ENCODE measurements at places on chromosomes 16 and 17. TPM values are rescaled to one million over a fixed set of nuclear protein-coding genes. Genes with fewer than 3 reads are reported as not detected.

DNA sequence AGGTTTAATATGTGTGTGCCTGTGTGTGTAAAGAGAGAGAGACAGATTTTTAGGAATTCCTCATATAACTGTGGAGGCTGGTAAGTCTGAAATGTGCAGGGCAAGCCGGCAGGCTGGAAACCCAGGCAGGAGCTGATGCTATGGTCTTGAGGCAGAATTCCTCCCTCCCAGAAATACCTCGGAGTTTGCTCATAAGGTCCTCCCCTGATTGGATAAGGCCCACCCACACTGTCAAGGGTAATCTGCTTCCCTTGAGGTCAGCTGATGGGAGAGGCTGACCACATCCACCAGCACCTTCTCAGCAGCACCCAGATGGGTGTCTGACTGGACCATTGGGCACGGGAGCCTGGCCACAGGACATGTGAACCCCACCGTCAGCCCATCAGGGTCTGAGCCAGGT, 42.4 kb downstream of the C16orf95 start:
- H3K36me3 ChIP-seq = no peaks in the 10 kb centered on the region
- H3K4me1 ChIP-seq = no peaks in the 10 kb centered on the region
- H3K4me3 ChIP-seq = no peak overlapping the region
- no peaks in the 10 kb centered on the region for H3K27me3 ChIP-seq
- H3K27ac ChIP-seq = no peak overlapping the region

NPW gene
- 0.94 TPM for total RNA-seq

DNA sequence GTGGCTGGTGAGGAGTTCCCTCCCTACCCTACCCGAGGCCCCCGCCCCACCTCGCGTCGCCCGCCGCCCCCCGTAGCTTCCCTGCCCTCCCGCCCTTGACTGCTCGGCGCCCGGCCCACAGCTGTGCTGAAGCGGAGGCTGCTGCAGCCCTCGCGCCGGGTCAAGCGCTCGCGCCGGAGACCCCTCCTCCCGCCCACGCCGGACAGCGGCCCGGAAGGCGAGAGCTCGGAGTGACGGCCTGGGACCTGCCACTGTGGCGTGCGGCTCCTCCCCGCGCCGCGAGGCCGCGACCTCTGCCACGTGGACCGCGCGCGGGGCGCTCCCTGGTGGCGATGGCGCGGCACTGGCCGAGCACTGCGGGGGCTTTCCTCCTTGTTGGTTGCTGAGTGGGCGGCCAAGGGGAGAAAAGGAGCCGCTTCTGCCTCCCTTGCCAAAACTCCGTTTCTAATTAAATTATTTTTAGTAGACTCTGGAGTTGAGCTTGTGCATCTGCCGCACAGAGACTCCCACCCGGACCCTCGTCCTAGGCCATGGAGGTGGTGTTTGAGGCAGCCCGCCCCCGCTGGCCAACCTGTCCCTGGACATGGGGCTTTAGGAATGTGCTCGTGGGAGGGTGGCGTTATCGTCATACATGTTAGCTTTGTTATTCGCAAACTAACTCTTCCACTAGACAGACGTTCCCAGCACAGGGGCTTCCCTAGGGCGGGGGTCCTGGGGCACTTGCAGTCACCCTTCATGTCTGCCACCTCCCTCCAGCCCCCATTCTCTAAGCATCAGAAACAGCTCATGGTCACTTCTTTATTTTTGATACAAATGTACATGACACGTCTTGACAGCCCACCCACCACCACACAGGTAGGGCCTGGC, 4.4 kb downstream of the TP53I13 start:
- H3K36me3 ChIP-seq = peaks cover 49% of the 10 kb centered on the region
- no peaks in the 10 kb centered on the region for H3K27me3 ChIP-seq
- peaks cover 32% of the 10 kb centered on the region for H3K4me1 ChIP-seq
- no peak overlapping the region for H3K4me3 ChIP-seq
- DNase-seq = no peak

GRCh38 chr17:42354956-42355843, 33.0 kb downstream of the STAT3 start:
- DNase-seq = no peak
- H3K4me3 ChIP-seq = no peak overlapping the region
- peaks cover 71% of the 10 kb centered on the region for H3K4me1 ChIP-seq

- H3K27ac ChIP-seq = no peak overlapping the region
- no peak for DNase-seq
- no peak overlapping the region for H3K4me3 ChIP-seq
- H3K4me1 ChIP-seq = no peaks in the 10 kb centered on the region
Measured at GRCh38 chr16:69319381-69319780, 8.2 kb downstream of the VPS4A start.

CCL17 gene
- total RNA-seq = 6.4 TPM

PLXDC1 gene
- 4.1 TPM for total RNA-seq

CCL7 gene
- total RNA-seq = 0.96 TPM

- peaks cover 86% of the 10 kb centered on the region for H3K36me3 ChIP-seq
- no peak for DNase-seq
- no peak overlapping the region for H3K4me3 ChIP-seq
- no peak overlapping the region for H3K27ac ChIP-seq
- no peaks in the 10 kb centered on the region for H3K27me3 ChIP-seq
Measured at GRCh38 chr17:15981646-15982580, 17.6 kb downstream of the ZSWIM7 start.

DNA sequence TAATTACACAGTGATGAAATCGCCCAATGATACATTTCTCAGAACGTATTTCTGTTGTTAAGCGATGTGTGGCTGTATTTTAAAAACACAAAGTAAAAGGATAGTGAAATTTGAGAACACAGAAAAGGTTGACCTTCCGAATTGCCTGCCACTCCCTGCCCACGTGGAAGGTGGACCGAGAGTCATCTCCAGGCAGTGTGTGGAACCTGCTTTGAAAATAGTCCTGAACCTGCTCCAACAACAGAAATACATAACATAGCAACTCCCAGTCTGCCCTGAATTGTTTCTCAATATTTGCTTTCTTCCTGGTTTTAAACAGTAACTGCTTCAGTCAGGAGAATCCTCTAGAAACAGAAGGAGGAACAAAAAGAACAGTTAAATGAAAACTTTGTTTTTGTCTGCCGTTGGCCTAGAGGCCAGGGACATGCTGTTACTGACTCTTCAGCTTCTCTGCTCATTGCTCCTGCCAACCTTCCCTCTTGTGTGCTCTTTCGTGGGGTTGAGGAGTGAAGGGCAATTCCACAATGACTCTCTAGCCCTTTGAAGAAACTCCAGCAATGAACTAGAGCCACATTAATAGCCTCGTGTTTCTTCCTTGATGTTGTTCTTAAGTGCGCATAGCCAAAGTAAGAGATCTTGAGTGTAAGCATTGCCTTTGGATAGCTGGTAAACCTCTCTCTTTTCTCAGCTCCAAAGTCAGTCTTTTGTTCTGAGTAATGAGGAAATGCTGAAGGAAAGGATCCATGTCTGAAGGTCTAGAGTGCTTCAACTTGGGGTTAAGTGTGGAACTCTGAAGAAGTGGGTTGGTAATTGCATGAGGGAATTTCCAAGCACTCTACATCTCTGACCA, 452.5 kb upstream of the CCL2 start:
- no peak for DNase-seq
- peaks cover 5% of the 10 kb centered on the region for H3K4me1 ChIP-seq
- no peaks in the 10 kb centered on the region for H3K36me3 ChIP-seq
- H3K4me3 ChIP-seq = no peak overlapping the region
- H3K27ac ChIP-seq = peak overlapping the region; percentile 46
- H3K27me3 ChIP-seq = no peaks in the 10 kb centered on the region
